Renal cortex interstitium (tissue), 15 donors: ENCODE measurements at places on chromosomes 2 and 18. TPM values are rescaled to one million over a fixed set of nuclear protein-coding genes. Genes with fewer than 3 reads are reported as not detected.

GRCh38 chr2:31109633-31110192, 28.5 kb downstream of the GALNT14 start:
- no peak for DNase-seq

GALNT14 gene
- polyA plus RNA-seq: 41.7 TPM

CCDC178 gene
- 2.9 TPM for polyA plus RNA-seq

- DNase-seq: no peak
These were observed 144.9 kb upstream of the ERBB4 start for GRCh38 chr2:212683346-212684097.
